ENCODE measurements at places on chromosomes 6 and 20.

GRCh38 chr6:84639396-84639795 lies 125.0 kb downstream of the TBX18 start:
- no peak for DNase-seq
- no peak overlapping the region for H3K4me3 ChIP-seq
- no peaks in the 10 kb centered on the region for H3K36me3 ChIP-seq
- H3K4me1 ChIP-seq: no peaks in the 10 kb centered on the region

GRCh38 chr20:25072226-25072811 lies 9.6 kb downstream of the VSX1 start:
- no peak for DNase-seq
- no peak overlapping the region for H3K27ac ChIP-seq
- peaks cover 7% of the 10 kb centered on the region for H3K4me1 ChIP-seq
- H3K4me3 ChIP-seq: no peak overlapping the region
- H3K36me3 ChIP-seq: no peaks in the 10 kb centered on the region
- H3K27me3 ChIP-seq: peaks cover 42% of the 10 kb centered on the region

DNA sequence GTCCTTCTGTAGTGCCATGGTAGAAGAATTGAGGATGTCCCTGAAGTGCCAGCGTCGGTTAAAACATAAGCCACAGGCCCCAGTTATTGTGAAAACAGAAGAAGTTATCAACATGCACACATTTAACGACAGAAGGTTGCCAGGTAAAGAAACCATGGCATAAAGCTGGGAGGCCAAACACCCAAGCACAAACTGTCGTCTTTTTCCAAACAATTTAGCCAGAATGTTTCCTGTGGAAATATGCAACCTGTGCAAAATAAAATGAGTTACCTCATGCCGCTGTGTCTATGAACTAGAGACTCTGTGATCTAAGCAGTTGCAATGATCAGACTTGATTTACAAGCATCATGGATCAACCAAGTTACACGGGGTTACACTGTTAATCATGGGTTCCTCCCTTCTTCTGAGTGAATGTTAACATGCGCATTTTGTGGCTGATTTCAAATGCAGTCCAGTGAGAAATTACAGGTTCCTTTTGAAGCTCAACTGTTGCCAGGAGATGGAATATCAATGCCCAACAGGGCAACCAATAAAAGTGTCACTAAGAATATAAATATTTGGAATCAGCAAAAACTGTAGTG lies 674.9 kb downstream of the GRIK2 start:
- DNase-seq: no peak
- no peaks in the 10 kb centered on the region for H3K36me3 ChIP-seq
- H3K27ac ChIP-seq: no peak overlapping the region

DNA sequence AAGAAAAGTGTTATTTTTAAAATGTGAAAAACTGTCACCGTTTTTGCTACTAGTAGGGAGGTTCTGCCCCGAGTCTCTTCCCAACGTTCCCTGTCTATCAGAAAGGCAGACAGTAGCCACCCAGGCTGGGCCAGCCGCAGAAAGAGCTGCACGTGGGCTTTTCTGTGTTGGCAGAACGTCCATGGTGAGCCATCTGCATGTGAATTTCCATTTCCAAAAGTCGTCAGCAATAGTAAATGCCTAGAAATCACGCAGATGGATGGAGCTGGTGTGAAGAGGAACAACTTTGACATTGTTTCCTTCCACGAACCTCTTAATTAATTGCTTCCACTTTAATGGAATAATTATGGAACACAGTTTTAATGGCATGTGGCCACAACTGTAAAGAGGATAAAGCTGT lies 97.5 kb downstream of the FAM120B start:
- H3K36me3 ChIP-seq: peaks cover 4% of the 10 kb centered on the region
- no peak for DNase-seq
- H3K4me3 ChIP-seq: no peak overlapping the region
- H3K27me3 ChIP-seq: no peaks in the 10 kb centered on the region
- no peaks in the 10 kb centered on the region for H3K4me1 ChIP-seq

- H3K27me3 ChIP-seq: no peaks in the 10 kb centered on the region
- no peak overlapping the region for H3K27ac ChIP-seq
- no peak for DNase-seq
- H3K4me3 ChIP-seq: no peak overlapping the region
- no peaks in the 10 kb centered on the region for H3K4me1 ChIP-seq
Observed at GRCh38 chr6:2429032-2429431, 183.6 kb upstream of the GMDS start.

GRCh38 chr6:11804701-11805100 lies 26.1 kb upstream of the ADTRP start:
- no peaks in the 10 kb centered on the region for H3K36me3 ChIP-seq
- no peaks in the 10 kb centered on the region for H3K27me3 ChIP-seq
- H3K4me1 ChIP-seq: peaks cover 11% of the 10 kb centered on the region
- H3K4me3 ChIP-seq: no peak overlapping the region

Measured in naive thymus-derived CD8-positive, alpha-beta T cell (primary cell).